ENCODE measurements at places on chromosomes 11 and 22.
A peak's percentile ranks its signal among the peaks of the same experiment; 100 is the strongest.

- no peak for DNase-seq
These were observed 418.0 kb downstream of the SHANK2 start for GRCh38 chr11:70834277-70834940.

- no peak for DNase-seq
These were observed 4274.9 kb upstream of the OR11H1 start for GRCh38 chr22:11253000-11253511.

- peak; percentile 46 for DNase-seq
These were observed at the start of gene KCNE3 for GRCh38 chr11:74466916-74467885. Gene KCNE3, minus strand, starts transcription at chr11:74467549. Its CDS starts 9,986 bp downstream, at chr11:74457563.

DNA sequence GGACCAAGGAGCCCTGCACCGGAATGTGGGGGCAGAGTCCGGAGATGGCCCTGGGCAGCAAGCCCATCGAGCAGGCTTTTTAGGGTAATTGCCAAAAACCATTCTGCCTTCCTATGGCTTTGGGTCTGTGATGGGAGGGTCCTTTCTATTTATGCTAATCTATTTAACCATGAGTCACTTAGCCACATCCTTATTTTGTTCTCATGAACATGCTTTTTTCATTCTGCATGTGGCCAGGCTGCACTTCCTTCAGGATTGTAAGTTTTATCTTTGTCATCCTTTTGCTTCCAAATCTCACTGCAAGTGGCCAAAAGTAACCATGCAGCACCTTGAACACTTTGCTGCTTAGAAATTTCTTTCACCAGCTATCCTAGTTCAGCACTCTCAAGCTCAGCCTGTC lies 88.3 kb downstream of the EFCAB6 start:
- peak; percentile 65 for DNase-seq

- peak; percentile 89 for DNase-seq
These were observed 125.5 kb downstream of the C11orf87 start for GRCh38 chr11:109547356-109548027.

DNA sequence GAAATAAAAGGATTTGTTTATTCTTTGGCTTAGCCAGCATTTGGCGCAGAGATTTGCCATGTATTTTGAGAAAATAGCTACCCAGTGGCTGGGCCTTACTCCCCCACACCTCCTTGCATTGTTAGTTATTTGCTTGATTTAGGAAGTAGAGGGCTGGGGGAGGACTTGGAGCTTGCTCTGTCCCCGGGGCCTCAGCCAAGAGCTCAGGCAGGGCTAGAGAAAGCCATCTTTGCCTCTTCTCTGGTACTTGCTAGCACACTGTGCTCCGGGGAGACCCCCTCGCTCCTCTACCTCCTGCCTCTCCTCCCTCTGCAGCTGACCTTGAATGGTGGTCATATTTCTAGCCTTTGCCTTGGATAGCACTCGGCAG lies 93.0 kb downstream of the SCN3B start:
- DNase-seq, result no peak

DNA sequence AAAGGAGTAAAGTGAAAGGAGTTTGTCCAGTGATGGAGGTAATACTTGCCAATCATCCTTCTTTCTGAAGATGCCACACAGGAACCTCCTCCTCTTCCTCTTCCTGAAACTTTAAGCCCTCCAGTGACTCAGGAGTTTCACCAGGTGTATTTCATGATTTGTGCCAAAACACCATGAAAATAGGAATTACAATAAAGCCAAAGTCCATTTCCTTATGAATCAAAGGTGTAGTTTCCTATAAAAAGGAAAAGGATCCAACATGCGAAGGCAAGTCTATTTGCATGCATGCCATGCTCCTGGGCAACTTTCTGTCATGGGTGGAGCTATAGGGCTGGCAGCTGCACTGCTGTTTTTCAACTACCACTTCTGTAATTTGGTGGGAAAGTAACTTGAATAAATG lies 9.8 kb upstream of the POU2AF1 start:
- no peak for DNase-seq

- no peak for DNase-seq
These were observed 7.1 kb downstream of the INPPL1 start for GRCh38 chr11:72231396-72232259.

DNA sequence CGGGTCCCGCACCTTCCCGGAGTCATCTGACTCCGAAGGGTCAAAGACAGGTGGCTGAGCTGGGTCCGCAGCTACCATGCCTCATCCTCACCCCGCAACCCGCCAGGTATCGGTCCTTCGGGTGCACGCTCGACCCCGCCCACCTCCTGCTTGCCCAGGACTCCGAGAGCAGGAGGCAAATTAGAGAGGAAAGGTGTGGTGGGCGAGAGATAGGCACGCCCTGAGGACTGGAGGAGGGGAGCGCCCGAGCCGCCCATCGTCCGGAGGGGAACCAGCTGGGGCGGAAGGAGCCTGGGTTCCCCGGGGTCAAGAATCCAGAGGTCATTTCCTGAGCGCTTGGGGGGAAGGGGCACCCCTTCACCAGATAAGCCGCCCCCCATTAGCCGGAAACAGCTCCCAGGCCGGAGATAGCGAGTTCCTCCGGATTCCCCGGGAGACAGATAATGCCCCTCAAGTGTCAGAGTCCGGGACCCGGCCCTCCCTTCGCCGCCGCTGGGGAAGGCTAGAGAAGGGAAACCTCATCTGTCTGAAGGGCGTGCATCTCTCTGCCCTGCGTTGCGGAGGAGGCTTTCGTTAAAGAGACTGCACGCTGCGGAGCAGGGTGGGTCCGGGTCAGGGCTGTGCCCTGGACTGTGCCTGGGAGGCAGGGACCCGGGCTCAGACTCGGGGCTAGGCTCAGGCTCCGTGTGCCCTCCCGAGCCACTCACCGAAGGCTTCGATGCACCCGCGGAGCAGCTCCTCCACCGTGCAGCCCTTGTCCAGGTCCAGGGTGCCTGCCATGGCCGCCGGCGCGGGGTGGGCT lies 1.7 kb downstream of the RASGRP2 start:
- DNase-seq, result no peak

GRCh38 chr11:76026281-76026680 lies 180.0 kb downstream of the WNT11 start:
- no peak for DNase-seq

DNA sequence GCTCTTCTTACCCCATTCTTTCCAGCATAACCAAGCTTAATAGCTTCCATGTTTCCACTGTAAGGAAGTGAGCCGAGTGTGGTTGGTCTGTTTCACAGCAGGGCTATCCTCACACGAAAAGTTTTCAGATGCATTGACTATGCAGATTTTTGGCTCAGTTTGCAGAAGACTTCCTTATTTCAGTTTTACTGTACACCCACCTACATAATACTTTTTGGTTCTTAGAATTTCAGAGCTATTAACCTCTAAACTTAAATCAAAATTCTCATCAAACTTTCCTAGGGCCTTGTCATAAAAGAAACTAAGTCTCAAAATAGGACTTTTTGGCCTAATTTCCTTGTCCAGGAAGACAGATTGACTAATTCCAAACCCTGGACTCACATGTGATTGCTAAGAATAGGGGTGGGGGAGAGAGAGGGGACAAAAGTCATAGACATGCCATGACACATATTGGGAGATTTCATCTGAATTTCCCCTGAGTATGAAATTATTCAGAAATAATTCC lies 7.3 kb upstream of the EHF start:
- no peak for DNase-seq

DNA sequence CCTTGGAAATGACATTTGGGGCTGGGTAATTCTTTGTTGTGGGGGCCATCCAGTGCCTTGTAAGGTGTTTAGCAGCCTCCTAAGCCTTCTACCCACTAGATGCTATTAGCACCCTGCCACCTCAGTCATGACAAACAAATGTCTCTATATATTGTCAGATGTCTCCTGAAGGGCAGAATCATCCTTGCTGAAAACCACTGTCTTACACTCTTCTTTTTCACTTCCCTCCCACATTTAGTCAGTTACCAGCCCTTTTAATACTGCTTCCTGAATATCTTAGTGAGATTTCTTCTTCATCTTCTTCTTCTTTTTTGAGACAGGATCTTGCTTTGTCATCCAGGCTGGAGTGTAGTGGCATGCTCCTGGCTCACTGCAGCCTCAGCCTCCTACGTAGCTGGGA lies 33.1 kb downstream of the TNRC6B start:
- no peak for DNase-seq

DNA sequence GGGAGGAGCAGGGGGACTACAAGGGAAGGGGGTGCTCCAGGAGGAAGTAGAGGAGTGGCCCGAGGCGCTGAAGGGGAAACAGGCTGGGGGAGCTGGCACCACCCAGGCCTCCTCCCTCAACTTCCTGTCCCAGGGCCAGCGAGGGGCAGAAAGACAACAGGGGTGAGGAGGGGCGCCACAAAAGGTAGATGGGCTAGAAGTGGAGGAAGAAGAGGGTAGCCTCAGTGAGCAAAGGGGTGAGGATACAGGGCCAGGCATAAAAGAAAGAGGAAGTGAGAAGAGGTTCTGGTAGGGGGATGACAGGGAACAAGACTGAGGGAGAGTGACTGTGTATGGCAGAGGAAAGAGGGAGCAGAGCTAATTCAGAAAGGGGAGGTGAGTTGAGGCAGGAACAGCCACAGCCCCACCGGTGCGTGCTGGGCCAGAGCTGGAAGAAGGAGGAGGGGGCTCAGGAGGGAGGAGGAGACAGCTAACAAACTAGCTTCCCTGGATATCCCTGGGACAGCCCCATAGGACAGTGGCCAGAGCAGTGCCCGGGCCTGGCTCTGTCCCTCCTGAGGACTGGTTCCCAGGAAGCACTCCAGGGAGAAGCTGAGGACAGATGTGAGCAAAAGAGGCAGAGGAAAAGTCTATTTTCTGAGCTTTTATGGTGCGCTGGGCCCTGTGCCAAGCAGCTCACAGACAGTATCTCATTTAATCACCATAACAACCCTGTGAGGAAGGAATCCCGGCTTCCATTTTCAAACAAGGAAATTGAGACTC lies 8.5 kb downstream of the DCHS1 start:
- DNase-seq, result peak; percentile 43

DNA sequence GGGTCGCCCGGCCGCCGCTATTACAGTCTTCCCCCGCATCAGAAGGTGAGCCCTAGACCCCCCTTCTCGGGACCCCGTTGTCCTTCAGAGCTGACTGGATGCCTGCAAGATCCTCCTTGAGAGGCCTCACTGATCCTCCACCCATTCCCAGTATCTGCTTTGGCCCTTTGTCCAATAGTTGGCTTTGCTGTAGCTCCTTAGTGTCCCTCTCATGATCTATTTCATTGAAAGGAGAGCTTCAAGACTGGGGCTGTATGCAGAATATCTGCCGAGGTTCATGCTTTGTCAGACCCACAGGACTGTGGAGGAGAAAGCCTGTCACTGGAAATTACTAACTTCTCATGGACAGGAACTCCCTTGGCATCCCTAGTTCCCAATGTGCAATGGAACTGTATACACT lies 499 bp downstream of the DLAT start:
- DNase-seq, result peak; percentile 20

- no peak for DNase-seq
These were observed 31.3 kb upstream of the CTTN start for GRCh38 chr11:70367071-70367470.

GRCh38 chr22:42298746-42299145 lies 28.3 kb upstream of the TCF20 start:
- DNase-seq, result no peak

DNA sequence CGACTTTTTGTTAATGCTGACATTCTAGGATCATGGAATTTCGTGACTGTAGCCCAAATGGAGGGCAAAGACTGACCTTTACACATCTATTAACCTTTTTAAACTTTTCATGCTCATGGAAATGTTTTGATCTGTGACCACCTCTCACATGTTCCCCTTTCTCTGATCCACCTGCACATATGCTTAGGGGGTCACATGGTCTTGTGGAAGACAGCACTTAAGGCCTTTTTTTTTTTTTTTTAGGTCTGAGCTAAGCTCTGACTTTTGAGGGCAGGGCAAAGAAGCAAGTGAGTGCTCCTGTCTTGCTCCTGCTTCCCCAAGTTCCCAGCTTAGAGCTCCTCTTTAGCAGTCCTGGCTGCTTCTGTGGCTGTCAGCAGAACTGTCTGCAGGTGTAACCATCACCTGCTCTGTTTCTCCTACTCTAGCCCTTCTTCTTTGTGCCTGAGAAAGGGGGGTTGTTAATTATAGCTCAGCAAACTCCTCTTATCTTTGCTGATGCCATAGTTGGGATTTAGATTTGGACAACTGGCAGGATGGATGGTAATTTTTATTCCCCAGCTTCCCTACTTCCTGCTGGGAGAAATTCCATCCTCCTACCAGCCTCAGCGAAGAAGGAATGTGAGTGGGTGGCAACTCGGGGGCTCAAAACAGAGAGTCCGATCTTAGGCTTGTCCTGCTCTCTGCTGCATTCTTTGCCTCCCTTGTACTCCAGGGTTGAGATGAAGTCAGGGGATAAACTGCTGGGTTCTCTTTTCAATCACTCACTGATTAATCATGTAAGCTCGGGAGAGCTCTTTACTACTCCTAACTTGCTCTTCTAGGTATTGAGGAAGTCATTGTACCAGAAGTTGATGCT lies 64.4 kb downstream of the GRAMD1B start:
- peak; percentile 63 for DNase-seq

GRCh38 chr11:117754030-117754429 lies 43.0 kb downstream of the DSCAML1 start:
- DNase-seq, result no peak

DNA sequence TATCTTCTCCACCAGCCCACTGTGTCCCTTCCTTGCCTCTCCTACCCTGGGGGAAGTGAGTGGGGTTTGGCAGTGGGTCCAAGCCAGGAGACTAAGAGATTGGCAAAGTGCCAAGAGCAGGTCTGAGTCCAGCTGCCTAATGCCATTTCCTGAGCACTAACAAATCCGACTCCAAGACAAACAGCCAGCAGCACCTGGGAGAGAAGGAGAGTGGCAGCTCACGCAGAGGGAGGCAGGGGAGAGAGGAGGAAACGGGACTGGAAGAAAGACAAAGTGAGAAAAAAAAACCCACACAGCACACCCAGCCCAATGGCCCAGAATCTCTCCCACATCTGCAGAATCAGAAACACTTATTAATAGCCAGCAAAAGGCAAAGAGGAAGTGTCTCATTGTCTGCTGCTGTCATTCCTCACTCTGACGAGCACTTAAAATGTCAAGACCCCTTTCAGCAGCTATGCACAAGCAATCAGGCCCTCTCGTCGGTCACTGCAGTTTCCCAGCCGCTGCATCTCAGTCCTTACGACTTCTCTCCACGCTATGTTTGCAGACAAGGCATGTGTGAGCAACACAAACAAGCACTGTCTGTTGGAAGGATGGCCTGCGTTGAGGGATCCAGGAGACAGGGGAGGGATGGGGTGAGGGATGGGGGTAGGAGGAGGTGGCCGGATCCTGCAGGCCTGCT lies 558.4 kb upstream of the CADM1 start:
- DNase-seq, result no peak

DNA sequence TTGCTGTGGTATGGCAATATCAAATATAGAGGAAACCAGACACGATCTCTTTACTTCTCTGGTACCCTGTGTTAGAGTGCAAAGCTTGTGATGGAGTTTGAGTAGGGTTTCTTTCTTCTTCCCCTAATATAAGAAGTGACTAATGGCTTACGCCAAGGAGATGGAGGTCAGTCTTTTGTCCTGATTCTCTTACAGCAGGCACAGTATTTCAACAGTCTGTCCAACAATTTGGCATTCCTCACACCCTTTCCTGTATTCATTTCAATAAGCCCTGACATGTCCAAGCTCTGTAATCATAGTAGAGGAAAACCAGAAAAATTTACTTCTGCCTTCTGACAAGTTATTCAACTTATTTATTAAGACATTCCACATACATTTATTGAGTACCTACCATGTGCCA lies 546.2 kb downstream of the TMEM135 start:
- DNase-seq, result no peak

- peak; percentile 46 for DNase-seq
These were observed 17.5 kb downstream of the USP2 start for GRCh38 chr11:119363851-119364590.
